ENCODE measurements at places on chromosomes 5 and 9. TPM values are rescaled to one million over a fixed set of nuclear protein-coding genes. Genes with fewer than 3 reads are reported as not detected.

The TSSK1B gene
- not detected for total RNA-seq

The DMRT2 gene
- total RNA-seq, result not detected

The EDIL3 gene
- 6.6 TPM for total RNA-seq

- DNase-seq, result no peak
Measured at GRCh38 chr9:134650431-134651190, 9.0 kb downstream of the COL5A1 start.

GRCh38 chr9:38092200-38092524 is 23.1 kb upstream of the SHB start:
- no peak for DNase-seq

DNA sequence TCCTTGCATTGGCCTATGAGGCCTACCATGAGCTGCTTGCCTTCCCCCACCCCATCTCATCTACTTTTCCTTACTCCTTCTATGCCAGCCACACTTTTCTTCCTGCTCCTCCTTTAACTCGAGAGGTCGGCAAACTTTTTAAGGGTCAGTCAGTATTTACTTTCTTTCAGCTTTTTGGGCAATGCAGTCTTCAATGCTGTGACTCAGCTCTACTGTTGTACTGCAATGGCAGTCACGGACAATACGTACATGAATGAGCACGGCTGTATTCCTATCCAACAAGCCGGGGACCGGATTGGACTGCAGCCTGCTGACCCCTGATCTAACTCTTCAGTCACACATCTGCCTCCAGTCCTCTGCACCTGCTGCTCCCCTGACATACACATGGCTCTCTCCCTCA is 602 bp upstream of the ACTL7A start:
- DNase-seq, result no peak

DNA sequence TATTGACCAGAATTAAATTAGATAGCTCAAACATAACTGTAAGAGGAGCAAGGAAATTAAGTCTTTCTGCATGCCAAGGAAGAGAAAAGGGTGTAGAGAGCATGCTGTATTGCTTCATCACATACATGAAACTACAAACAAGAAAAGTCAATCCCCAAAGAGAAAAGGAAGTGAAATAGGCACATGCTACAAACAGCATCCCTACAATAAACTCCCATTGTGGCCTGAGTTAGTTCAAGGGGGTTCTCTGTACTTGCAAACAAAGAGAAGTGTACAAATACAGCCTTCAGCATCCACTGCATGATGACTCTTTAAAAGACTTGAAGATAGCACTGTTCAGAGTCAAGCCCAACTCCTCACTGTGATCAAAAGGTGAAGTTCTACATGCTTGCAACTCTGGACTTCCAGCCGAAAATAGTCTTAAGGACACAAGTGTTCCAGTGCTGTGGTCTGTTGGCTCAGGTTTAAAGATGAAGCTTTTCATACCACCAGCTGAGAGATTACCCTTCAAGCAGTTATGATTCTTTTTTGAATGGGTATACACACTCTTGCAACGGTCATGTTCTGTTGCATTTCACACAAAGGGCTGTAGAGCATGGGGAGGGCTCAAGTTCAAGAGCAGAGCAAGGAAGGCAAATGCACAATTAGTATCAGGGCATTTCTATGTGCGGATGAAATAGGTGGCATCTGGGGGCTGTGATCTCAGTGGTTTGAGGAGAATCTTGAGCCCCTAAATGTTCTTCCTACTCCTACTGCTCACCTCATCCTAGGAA is 534.5 kb downstream of the EBF1 start:
- no peak for DNase-seq

DNA sequence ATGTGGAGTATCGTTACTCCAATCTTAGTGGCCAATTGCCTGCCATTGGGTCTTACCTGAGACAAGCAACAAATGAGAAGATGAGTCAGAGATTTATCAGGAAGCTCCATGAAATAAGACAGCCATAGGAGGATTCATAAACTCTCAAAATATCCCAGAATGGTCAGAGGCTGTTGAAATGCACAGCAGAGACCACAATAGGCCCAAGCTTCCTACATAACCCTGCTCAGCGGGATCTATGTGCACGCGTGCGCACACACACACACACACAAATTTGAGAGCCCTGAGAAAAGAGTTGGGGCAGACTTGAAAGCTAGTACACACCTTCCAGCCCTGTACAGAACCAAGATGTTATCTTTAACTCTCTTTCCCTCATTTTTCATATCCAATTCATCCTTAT is 9.8 kb downstream of the UIMC1 start:
- DNase-seq, result no peak

GRCh38 chr9:105051897-105052296 is 123.9 kb upstream of the ABCA1 start:
- no peak for DNase-seq

GRCh38 chr5:148403344-148403743 is 19.6 kb downstream of the FBXO38 start:
- DNase-seq, result no peak

- DNase-seq, result no peak
Measured at GRCh38 chr9:108083796-108084352, 594.3 kb upstream of the KLF4 start.
